Activated CD4-positive, alpha-beta T cell treated with anti-CD3 and anti-CD28 coated beads for 1 hour (primary cell): ENCODE measurements at places on chromosomes 3 and 15.

GRCh38 chr3:169780742-169781141 lies 7.5 kb downstream of the MYNN start:
- DNase-seq: no peak

- DNase-seq: no peak
These were observed 14.5 kb downstream of the MESP2 start for GRCh38 chr15:89790661-89791060.

DNA sequence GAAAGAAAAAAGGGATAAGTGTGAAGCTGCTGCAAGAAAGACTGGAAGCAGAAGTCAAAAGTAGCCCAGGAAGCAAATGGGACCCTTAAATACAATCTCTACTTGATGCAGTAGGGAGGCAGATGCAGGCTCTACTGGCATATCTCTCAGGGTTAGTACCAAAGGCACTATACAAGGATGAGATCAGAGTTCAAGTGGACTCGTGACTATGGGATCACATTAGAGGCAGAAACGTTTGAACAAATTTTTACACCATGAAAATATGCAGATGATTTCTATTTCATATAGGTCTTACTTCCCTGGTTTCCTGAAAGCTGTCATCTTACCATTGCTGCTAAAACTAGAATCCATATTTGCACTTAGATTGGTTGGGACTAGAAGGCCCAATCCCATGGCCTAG lies 27.7 kb upstream of the ANXA2 start:
- DNase-seq: no peak

- no peak for DNase-seq
These were observed 36.2 kb downstream of the GXYLT2 start for GRCh38 chr3:72924055-72924454.

- DNase-seq: no peak
These were observed 31.8 kb downstream of the PCSK6 start for GRCh38 chr15:101457696-101458095.

DNA sequence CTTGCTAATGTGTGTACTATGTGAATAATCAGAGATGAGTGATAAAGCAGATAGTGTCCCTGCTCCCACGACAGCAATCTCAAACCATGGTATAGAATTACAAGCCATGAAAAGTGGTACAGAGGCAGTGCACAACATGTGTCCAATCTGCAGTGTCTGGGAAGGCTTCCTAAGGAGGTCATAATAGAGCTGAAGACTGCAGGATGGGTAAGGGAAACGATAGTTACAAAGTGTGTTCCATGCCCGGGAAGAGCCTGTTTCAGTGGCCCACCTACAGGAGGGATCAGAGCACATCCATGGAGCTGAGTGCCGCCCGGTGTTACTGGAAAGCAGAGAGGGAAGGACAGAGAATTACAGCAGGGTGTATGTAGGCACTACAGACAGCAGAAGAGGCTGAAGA lies 48.9 kb downstream of the PAK2 start:
- DNase-seq: no peak

DNA sequence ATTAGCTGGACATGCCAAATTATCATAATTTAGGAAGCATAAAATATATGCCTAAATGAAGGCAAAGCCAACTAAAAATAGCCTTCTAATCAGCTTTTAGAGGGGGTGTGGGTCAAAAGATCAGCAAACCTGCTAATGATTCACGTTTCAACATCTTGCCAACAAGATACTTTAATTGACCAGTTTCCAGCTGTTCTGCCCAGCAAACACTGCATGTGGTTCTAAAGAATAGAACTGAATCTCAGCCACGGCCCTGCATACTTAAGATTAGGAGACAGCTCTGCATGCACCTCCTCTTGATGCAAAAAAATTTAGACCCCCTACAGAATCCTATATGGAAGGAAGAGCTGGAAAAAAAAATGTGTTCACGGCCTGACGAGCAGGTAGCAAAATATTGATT lies 500.5 kb downstream of the TBL1XR1 start:
- DNase-seq: no peak

- DNase-seq: no peak
These were observed 25.6 kb upstream of the KBTBD12 start for GRCh38 chr3:127889461-127889863.

GRCh38 chr15:70327856-70328678 lies 230.3 kb upstream of the TLE3 start:
- no peak for DNase-seq

DNA sequence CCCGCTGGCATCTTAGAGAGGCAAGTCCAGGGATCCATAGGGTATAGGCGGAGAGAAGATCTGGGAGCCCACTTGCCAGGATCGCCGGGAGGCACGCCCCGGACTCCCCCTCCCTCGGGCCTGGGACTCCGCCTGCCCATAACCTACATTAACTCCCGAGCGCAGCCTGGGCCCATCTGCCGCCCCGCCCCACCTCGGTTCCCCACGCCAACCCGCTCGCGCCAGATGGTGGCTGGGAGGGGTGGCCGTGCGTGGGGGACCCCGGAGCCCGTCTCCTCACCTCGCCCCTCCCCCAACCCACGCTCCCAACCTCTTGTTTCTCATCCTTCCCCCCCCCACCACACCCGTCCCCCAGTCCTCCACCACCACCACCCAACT lies 1.7 kb upstream of the DLL4 start:
- no peak for DNase-seq

DNA sequence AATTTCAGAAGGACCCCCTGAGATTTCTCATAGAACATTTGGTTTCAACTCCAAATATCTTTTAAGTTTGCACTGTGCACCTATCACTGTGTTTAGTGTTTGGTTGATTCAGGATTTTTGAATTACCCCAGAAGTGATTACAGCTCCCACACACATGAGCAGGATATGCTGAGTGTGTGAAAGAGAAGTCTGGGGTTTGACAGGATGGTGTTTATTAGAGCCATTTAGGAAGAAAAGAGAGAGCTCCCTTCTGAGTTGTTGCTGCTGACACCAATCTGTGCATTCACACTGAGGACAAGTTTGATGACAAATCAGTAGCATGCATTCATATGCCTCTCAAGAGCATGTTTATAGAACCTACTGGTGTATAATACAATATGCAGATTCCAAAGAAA lies 118.1 kb downstream of the RPL22L1 start:
- no peak for DNase-seq
